ENCODE measurements at places on chromosomes 3 and 15.

GRCh38 chr3:14253707-14254382 lies 75.2 kb downstream of the LSM3 start:
- DNase-seq = no peak

DNA sequence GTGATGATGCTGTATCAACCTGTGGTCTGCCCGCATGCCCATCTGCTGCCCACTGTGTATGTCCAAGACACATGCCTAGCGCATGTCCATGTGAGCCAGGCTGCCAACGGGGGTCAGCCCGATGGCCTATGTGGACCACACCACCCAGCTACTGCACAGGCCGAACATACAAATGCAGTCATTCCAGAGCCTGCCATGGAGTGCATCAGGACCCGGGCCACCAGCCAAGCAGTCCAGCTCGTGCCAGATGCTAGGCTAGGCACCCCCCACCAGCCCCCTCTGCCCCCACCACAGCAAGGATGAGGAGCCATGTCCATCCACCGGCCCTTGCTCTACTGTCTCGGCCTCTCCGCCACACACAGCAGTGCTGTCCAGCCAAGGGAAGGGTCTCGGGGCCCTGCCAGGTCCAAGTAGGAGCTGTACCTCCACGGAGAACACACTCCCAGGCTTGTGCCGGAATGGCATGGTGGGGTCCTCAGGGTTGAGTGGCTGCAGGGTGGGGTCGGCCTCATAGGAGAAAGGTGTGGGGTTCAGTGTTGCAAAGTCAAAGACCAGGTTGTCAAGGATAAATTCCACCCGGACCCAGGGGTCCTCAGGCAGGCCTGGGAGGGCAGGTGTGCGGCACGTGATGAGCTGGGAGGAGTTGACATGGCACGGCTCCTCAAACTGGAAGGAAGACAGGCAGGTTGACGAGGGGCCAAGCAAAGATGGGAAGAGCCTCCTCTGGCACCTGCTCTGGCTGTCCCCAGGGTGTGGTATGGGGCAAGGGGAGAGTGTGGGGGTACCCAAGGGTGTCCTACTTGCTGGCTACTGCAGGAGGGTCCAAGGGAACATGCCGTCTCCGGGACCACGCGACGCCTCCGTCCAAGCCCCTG lies 15.3 kb downstream of the PLXNB1 start:
- DNase-seq = no peak

DNA sequence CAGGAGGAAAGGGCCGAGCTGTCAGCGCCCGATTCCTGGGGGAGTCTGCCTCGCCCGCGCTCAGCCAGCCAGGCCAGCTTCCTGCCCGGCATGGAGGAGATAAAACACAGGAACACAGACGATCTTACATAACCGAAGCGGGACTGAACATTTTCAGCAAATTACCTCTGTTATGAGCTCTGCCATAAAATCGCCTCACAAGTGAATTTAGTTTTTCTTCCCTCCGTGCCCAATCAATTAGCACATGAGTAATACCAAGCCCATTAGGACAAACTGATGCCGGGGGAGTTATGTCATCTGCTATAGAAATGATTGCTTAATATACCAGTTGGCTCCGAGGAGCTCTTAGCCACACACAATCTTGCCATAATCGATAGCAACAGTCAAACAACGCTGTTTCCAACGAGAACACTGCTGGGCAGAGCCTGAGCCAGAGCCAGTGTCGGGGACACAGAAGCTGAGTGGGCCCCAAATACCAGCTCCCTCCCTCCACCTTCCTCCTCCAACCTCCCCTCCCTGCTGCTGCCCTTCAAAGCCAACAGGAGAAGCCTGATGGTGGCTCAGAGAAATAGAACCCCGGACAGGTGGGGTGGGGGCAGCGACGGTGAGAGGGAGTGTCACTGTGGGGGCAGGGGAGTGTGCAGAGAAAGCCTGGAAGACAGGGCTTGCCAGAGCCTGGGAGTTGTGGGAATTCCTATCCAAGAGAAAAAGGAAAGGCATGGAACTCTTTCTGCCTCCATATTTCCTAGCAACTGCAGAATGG lies 279.4 kb upstream of the TLE3 start:
- no peak for DNase-seq

GRCh38 chr3:128537091-128537703 lies 44.2 kb upstream of the GATA2 start:
- no peak for DNase-seq

- DNase-seq = no peak
Observed at GRCh38 chr15:40303576-40303975, 4.2 kb downstream of the PLCB2 start.

GRCh38 chr15:57540211-57540610 lies 51.5 kb upstream of the MYZAP start:
- no peak for DNase-seq

DNA sequence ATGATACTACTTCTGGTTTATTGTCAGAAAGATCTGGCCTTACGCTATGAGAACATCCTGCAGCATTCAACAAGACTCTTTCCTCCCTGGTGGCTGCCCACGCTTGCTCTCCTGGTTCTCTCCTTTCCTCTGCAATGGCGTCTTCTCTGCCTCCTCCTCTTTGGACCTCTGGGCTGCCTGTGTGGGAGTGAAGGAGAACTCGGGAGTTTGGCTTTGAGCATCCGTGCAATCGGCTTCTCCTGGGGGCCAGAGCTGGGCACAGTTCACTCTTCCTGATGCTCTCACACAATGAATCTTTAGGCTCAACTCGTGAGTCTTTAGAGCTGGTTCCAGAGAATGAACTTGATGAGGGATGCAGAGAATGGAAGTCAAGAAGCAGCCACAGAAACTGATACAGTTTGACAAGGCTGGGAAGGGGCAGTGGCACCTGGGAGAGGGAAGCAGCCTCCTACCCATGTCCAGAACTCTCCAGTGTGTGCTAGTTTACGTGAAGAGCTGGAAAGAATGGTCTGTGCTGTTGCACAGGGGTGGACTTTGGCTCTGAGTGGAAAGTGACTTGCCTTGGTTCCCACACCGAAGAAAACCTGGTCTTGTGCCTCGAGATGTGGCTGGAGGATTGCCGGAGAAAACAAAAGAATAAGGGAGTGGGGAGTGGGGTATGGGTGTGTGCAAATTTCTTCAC lies 37.9 kb downstream of the RPLP1 start:
- no peak for DNase-seq

DNA sequence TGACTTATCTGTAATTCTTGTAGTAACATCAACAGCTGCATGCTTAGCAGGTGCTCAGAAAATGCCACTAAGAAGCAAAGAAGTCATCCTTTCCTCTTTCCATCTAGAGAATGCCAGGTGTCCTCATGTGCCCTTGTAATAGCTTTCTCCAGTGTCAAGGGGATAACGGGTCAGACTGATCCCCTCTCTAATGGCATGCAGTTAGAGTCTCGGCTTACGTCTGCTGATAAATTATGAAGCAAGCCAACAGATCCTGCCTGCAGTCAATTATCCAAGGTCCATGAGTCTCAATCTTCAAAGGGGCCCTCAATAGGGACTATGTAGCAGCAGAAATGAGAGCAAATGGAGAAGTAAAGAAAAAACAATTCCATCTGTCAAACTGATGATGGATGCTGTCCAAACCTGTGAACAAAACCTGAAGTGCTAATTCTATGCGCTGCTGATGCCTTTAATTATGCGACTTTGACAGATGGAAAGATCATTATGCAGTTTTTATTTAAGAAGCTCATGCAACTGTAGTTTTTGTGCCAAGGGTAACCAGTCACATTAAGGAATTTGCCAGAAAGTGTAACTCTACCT lies 162.8 kb upstream of the PEX5L start:
- no peak for DNase-seq

GRCh38 chr3:58577269-58577821 lies at the start of gene FAM107A:
FAM107A (minus strand) TSS chr3:58577391; CDS start chr3:58569860, 7,531 bp downstream.
- DNase-seq = no peak

DNA sequence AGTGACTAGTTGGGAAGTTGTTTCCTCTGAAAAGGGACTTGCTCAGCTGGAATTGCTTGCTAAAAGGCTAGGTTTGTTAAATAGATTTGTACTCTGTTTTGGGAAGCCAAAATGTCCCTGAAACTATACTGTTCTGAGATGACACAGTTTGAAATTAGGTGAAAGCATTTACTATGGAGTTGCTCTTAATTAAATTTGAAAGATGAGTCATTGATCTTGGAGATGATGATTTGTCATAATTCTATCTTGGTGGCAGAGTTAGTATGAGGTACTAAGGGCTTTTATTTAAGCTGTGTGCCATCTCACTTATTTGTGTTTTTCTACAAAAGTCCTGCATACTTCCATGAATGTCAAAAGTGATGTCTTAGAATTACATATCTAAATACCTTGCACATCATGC lies 320.9 kb downstream of the PTPRG start:
- no peak for DNase-seq

GRCh38 chr15:44101944-44102343 lies 93.1 kb downstream of the FRMD5 start:
- DNase-seq = no peak

GRCh38 chr15:37204692-37205091 lies 104.3 kb upstream of the MEIS2 start:
- no peak for DNase-seq

DNA sequence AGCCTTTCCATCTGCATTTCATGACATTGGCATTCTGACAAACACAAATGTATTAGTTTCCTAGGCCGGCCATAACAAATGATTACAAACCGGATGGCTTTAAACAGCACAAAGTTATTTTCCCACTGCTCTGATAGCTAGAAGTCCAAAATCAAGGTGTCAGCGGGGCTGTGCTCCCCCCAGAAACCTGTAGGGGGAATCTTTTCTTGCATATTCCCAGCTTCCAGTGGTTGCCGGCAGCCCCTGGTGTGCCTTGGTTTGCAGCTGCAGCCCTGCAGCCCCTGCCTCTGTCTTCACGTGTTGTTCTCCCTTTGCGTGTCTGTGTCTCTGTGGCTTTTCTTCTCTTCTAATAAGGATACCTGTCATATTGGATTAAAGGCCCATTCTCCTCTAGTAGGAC lies 79.0 kb upstream of the CDV3 start:
- no peak for DNase-seq

DNA sequence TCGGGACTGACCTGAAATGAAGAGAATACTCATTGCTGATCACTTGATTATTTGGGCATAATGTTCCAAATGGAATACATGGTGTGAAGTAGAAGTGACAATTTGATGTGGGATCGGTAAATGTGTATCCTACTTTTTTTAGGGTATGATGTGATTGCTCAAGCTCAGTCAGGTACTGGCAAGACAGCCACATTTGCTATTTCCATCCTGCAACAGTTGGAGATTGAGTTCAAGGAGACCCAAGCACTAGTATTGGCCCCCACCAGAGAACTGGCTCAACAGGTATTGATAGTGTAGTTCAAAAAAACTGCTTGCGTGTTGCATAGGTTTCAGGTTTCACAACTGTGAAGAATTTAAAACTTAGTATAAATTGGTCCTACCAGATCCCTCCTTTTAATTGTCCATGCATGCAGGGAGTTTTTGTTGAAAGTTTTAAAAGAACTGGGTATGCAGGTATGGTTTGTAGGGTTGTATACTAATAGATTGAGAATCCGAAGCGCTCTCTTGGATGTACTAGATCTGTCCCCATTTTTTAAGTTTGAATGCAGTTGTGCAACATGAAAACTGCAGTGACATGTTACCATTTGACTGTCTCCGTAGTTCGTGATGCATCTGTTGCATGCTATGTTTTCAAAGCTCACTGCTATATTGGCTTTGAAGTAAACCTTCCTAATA lies 1.6 kb downstream of the EIF4A2 start:
- no peak for DNase-seq

DNA sequence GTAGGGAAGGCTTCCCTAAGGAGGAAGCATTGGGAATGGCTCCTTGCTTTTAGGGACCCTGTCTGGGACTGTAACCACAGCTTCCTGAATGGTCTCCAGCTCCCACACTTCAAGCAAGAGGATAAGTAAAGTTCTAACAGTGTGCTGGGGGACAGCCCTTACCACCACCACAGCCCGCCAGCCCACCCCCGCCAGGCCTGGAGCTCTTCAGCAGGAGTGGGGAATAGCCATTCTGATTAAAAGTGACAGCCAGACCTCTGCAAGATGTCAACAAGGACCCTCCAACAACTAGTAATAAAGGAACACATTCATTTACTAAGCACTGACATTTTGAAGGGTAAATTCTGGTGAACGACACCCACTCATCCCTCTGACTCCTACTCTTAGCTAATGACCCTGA lies 49.4 kb downstream of the CPN2 start:
- no peak for DNase-seq

DNA sequence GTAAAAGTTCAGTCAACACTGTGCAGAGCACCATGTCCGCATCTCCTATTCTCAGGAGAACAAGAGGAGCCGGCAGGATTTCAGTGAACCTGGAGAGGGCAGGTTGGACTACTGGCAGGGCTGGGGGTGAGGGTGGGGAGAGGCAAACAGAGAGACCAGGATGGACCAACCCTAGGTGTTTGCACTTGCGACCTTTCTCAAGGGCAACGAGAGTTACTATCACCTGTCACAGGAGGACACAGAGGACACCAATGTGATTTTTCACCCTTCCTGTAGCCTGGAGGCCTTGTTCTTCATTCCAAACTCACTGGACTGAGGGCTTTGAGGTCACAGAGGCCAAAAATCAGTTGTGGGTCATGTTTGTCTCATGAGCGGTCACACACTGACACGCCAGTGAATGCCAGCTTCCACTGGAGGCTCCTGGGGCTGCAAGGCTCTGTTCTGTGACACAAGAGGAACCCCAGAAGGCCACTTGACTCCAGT lies 89.5 kb downstream of the CPN2 start:
- DNase-seq = no peak

DNA sequence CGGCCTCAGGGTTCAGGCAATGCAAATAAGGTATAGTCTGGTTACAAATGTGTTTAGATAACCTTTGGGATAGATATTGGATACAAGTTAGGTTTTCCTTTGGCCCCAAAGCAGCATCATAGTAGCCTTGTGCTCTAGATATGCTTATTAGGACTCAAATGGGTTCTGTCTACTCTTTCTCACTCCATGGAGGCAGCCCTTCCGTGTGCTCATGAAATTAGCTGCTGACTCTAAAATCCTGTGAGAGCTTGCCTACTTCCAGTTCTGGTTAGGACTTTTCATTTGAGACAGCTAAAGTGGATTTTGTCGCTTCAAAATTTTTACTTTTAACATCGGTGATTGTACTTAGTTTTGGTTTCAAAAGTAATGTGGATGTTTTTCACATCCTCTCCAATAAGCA lies 1.6 kb downstream of the CDV3 start:
- DNase-seq = no peak

- DNase-seq = no peak
Observed at GRCh38 chr15:38243278-38244055, 9.2 kb upstream of the SPRED1 start.

DNA sequence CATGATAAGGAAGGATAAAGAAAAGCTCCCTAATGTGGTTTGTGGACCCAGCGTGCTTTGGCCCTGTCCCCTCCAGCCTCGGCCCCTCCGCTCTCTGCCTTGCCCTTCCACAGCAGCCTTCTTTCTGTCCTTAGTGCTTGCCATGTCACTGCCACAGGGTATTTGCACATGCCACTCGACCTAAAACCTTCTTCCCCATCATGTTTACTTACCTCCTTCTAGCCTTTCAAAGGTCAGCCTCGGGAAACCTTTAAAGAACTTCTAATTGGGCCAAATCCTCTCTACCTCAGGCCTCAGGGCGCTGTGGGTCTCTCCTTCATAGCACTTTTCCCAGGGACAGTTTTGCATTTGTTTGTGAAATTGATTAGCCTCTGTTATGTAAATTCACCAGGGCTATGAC lies 73.0 kb downstream of the SCN11A start:
- no peak for DNase-seq

Measured in stimulated activated CD8-positive, alpha-beta memory T cell treated with anti-CD3 and anti-CD28 coated beads, Interleukin-4, amount 100 ng/mL, for 1 hour (primary cell).